Activated T-cell treated with anti-CD3 and anti-CD28 coated beads for 24 hours (primary cell): ENCODE measurements at places on chromosomes 11 and 22.
A peak's percentile ranks its signal among the peaks of the same experiment; 100 is the strongest.

- DNase-seq = no peak
Measured at GRCh38 chr11:107472966-107473365, 15.3 kb upstream of the CWF19L2 start.

GRCh38 chr11:61142424-61142823 lies 18.8 kb downstream of the VPS37C start:
- DNase-seq = no peak

GRCh38 chr11:59776210-59777066 lies 21.3 kb downstream of the STX3 start:
- DNase-seq = no peak

- DNase-seq = no peak
Measured at GRCh38 chr11:44319170-44319551, 9.2 kb upstream of the ALX4 start.

DNA sequence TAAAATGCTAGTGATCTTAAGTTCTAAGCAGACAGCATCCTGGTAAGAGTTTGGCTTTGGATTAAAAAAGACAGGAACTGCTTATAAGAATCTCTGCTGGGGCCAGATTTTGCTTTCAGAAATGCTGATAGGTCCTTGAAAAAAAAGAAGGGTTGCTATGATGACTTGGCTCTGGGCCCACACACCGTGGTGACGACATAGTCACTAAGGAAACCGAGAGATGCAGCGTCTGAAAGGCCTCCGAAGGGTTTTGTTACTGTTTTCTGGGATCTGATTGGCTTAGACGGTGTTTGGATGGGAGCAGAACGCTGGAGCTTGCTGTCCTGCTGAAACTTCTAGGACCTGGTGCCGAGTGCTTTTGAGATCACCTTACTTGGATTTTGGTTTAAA lies 8.4 kb downstream of the FAM118A start:
- peak; percentile 81 for DNase-seq

GRCh38 chr11:134024420-134025081 lies 44.3 kb upstream of the JAM3 start:
- DNase-seq = no peak

- no peak for DNase-seq
Measured at GRCh38 chr11:73818846-73819245, 31.2 kb downstream of the MRPL48 start.

DNA sequence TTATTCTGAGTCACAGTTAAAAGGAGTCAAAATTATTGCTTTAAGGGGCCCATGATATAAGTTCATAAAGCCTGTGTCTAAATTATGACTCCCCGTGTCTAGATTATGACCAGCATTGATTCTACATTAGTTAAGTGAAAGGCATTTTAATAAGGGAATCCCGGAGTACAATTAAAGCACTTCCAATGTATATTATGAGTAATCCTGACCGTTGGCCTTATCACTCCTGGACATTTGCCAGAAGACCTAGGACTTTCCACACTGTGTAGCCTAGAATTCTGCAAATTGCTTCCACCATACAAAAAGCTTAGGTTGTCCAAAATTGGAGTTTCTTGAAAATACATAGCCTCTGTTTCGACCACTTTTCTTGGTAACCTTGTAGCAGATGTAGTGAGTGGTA lies 1292.6 kb downstream of the LRRC4C start:
- no peak for DNase-seq

DNA sequence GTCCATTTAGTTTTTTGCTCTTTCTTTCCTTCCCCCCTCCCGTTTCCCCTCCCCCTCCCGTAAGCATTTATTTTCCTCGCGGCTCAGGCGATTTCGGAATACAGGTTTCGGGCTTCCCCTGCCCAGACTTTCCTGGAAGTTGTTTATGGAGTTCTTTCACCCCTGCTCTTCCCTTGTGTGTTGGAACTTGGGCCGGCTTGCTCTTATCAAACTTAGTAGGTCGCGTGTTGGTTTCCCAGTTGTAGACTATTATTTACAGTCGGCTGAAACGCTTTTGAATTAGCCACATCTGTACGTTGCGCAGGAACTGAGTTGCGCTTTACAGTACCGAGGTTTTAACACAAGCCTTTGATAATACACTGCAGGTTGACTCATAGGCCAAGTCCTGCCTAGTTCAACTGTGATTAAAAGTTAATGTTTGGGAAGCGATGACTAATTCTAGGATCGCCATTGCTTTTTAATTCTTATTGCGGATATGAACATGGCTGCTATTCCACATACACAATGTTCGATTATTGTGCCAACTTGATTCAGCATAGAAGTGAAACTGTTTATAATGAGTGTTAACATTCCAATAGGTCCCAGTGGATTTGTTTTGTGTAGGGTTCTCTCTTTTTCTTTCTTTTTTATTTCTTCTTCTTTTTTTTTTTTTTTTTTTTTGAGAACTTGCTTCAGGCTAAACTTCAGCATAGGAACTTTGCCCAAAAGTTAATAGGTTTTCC lies 1.7 kb downstream of the YAP1 start:
- no peak for DNase-seq

- peak; percentile 67 for DNase-seq
Measured at GRCh38 chr11:67265633-67266448, 432 bp upstream of the GRK2 start.

DNA sequence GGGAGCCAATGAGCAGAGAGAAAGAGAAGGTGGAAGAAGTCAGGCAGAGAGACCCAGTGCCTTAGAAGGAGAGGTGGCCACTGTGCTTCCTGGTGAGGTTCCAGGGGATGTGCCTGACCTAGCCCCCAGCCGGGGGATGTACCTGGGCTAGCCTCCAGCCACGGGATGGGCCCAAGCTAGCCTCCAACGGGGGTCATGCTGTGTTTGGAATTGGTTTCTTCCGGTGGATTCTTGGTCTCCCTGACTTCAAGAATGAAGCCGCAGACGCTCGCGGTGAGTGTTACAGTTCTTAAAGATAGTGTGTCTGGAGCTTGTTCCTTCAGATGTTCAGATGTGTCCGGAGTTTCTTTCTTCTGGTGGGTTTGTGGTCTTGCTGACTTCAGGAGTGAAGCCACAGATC lies 6.9 kb upstream of the SMIM38 start:
- DNase-seq = no peak

DNA sequence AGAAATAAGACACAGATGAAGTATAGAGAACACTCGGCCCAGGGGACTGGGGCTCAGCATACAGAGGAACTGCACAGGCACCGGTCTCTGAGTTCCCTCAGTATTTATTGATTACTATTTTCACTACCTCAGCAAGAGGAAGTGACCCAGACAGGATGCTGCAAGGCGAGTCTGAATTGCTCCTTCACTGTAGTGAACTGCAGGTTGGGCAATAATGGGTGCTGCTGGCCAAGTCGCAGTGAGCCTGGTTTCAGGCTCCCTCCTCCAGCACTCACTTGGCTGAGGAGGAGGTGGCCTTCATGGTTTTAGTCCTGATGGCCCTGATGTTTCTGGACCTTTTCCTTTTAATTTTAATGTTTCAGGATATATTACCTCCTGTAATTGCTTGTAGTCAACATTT lies 10.4 kb downstream of the OR52K2 start:
- no peak for DNase-seq

DNA sequence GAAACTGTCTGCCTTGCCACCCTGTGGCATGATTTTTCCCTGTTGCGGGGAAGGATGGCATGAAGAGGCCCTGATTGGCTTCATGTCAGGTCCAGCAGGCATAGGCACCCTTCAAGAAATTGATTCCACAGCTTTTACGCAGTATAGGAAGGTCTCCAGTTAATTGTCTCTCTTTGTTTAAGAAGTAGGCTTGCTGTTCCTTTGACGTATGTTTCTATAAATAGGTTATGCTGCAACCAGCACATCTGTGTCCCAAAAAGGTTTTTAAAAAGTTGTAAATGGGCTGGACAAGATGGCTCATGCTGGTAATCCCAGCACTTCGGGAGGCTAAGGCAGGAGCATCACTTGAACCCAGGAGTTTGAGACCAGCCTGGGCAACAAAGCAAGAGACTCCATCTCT lies 62.6 kb downstream of the CD6 start:
- no peak for DNase-seq

DNA sequence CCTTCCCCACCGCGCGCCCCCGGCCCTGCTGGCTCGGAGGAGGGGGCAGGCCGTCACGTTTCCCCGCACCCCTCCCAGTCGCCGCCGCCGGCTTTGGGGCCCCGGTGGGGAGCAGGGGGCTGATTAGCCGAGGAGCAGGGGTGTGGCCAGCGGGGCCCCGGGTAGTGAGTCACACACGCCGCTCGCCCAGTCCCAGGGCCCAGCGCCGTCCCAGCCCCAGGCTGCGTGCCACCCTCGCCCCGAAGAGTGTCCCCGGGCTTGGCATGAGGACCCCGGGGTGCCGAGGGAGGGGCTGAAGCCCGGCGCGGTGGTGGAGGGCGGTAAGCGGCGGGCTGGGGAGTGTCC lies 34.4 kb downstream of the PRDM11 start:
- DNase-seq = peak; percentile 35

DNA sequence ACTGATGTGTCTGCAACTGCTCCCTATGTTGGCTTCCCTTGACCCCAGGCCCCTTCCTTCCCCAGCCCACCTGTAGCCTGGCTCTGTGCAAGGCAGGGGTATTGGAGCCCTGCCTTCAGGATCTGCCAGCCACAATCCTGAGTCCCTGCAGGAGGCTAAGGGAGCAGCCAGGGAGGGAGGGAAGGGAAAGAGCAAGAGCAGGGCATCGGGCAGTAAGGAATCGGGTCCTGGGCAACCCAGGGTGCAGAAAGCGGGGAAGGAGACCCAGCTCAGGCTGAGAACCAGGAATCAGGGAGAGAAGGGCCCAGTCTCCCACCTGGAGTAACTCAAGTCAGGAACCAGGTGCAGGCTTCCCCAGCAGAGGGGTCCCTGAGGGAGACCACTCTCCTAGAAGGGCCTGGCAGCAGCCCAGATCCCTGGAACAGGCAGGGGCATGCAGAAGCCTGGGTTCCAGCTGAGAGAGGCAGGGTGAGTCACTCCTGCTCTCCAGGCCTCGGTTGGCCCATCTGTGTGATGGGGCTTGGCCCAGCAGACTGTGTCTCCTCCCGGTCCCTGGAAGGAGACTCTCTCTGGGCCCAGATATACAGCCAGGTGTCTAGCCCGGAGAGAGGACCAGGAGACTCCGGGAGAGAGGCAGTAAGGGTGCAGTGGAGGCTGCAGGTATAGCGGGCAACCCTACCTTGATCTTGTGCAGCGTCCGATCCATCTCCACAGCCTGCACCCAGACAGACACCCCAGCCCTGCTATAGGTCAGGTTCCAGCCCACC lies 13.4 kb downstream of the STARD10 start:
- DNase-seq = no peak

- DNase-seq = no peak
Measured at GRCh38 chr11:130999992-131000770, 83.9 kb upstream of the SNX19 start.

DNA sequence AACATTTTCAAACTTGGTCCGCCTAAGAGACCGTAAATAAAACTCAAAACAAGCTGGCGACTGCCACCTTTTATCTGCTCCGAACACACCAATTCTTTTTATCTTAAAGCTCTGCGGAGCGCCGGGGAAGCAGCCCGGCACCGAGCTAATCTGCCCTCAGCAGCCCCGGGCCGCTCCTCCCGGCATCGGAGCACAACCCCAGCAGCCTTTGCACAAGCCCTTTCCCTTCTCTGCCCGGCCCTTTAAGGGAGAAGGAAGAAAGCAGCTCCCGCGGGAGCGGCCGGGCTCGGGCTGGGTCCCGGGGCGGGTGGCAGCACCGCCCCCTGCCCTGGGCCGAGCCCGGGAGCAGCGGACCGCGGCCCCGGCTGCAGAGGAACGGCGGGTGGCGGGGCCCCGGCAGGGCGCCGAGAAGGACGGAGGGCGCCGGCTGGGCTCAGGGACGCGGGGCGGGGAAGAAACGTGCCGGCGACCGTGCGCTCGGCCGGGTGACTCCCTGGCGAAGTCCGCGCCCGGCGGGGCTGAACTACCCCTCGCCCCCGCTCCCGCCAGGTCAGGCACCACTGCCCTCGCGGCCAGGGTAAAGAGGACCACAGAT lies 133.6 kb upstream of the C11orf58 start:
- DNase-seq = no peak

DNA sequence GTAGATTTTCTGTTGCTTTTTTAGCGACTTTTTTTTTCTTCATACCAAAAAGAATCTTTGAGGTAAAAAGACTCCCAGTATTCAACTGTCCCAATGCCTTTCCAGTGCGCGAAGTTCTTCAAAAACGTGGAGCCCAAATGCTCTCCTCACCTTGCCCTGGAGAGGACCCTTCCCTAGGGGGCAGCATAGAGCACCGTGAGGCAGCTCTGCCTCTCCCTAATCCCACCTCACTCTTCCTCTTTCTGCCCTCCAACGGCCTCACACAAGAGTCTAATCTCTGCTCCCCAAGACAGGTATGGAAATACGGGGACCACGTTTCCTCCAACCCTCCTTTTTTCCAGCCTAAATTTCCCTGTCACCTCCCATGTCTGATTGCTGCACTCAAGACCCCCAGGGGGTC lies 117.5 kb upstream of the ALX4 start:
- DNase-seq = no peak

DNA sequence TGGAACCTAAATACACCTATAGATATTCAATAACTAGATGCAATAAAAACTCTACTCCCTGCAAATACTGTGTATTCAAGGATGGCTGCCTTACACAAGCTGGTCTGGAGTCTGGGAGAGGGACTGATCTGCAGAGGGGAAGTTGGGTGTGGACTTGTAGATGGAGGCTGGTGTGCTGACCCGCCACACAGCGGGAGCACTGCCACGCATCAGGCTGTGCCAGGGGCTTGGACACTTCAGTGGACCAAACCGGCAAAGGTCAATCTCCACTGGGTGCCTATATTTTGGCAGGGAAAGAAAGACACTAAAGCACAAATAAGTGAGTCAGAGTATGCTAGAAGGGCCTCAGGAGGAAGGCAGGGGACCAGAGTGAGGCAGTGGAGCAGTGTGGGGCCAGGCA lies 2.1 kb upstream of the SHANK3 start:
- DNase-seq = no peak

- DNase-seq = no peak
Measured at GRCh38 chr22:28544431-28544868, 135.2 kb downstream of the TTC28 start.

DNA sequence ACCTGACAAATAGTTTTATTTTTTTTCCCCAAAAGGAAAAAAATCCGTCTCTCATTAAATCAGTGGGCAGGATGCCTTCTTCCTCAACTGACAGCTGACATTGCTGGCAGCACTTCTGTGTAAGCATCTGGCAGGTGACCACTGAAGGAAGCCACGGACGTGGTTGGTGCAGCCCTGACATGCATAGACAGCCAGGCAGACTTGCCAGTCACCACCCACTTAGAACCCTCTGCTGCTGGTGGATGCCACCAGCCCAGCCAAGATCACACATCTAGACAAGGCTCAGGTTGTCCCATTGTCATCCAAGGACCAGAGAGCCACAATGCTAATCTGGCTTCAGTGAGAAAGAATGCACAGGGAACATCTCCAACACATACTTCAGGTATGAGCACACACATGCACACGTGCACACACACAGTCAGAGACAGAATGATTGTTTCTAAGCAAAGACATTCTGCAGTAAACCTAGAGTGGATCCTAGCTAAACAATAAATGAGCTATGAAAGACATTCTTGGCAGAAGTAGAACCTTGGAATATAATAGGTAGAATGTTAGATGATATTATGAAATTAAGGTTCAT lies 49.8 kb upstream of the BMAL1 start:
- DNase-seq = no peak
